NCI-H1105 treated with DMSO at 0.1 percent for 48 hours (cell line): ENCODE measurements at places on chromosomes 3 and 15.

DNA sequence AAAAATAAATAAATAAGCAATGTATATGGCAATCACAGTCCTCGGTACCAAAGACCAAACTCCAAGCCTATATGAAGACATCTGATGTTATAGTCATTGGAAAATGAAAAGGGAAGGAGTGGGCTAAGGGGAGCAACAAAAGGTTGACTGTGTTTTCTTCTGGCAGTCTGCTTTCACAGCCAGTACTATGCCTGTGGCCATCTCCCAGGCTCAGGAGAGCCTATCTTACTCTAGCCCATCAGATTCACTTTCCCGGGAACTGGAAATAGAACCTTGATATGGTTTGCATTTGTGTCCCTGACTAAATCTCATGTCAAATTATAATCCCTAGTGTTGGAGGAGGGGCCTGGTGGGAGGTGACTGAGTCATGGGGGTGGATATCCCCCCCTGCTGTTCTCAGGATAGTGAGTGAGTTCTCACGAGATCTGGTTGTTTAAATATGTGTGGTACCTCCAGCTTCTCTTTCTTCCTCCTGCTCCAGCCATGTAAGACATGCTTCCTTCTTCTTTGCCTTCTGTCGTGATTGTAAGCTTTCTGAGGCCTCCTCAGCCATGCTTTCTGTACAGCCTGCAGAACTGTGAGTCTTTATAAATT, 105.3 kb downstream of the PLCH1 start:
- DNase-seq = no peak

DNA sequence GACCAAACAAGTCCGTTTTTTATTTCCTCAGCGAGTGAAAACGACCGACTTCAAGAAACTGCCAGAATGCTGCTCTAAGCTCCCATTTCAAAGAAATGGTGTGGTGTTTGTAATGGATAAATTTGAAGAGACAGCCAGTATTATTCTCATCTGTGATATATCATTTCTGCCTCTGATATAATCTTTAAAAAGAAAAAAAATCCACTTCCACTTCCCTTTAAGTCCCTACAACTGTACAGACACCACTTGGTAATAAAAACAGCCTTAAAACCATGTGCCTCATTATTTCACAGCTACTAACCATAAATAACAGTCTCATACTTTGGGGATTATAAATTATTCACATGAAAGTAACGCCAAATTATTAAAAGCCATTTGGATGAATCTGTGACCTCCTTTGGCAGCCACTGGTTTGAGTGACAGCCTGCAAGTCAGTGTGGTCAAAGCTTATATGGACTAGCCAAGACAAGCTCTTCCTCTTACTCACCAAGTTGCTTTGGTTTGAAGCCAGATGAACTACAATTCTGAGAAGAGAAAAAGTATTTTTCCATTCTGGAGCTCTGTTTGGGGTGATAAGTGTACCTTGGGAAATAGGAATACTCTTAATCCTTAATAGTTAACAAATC, 168.0 kb downstream of the SHOX2 start:
- no peak for DNase-seq

GRCh38 chr3:39269528-39269927, 10.3 kb downstream of the CX3CR1 start:
- DNase-seq = no peak

DNA sequence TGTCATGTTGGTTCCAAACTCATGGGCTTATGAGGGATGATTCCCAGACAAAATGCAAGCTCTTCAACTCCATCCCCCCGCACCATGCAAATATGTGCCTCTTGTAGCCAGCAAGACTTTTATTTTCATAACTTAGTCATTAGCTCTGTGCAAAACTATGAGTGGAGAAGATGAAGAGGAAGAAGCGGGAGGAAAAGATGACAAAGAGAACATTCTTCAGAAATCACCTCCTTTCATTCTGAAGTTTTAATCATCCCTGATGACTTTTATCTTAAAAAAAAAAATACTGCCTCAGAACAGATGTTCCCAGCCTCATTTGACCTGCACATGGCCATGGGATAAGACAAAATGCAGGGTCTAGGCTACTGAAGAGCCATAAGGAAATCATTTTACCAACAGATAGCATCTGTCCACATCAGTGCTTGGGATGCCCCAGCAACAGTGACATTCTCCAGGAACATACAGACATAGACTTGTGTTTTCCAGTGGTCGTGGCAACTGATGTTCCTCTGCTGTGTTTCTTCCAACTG, 145.5 kb downstream of the WNT5A start:
- DNase-seq = no peak

DNA sequence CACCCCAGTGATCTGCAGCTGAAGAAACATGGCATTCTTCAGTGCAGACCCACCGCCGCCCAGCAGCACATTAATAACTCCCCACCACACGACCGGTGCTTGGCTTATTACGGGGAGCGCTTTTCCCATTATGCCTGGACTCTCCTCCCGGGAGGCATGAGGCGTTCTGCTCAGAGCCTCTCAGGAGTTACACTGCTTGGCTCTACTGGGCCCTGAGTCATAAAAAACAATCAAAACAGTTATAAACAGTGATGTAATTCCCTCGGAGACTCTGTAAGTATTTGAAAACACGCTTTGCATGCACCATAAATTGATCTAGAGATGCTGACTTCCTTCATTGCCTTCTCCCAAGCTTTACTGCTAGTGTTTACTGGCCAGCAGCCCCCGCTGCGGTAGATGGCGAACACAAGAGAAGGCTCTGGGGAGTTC, 77.1 kb upstream of the SNRPA1 start:
- no peak for DNase-seq

GRCh38 chr3:174862101-174862500, 3.0 kb downstream of the NAALADL2 start:
- DNase-seq = peak; percentile 45

- no peak for DNase-seq
These were observed 181.4 kb downstream of the TLE3 start for GRCh38 chr15:69916169-69916785.

- DNase-seq = no peak
These were observed 121.0 kb downstream of the GREM1 start for GRCh38 chr15:32838820-32839219.

GRCh38 chr3:42546691-42547213, 35.0 kb downstream of the SEC22C start:
- no peak for DNase-seq

- no peak for DNase-seq
These were observed 465.8 kb upstream of the ROBO1 start for GRCh38 chr3:80233576-80233975.

DNA sequence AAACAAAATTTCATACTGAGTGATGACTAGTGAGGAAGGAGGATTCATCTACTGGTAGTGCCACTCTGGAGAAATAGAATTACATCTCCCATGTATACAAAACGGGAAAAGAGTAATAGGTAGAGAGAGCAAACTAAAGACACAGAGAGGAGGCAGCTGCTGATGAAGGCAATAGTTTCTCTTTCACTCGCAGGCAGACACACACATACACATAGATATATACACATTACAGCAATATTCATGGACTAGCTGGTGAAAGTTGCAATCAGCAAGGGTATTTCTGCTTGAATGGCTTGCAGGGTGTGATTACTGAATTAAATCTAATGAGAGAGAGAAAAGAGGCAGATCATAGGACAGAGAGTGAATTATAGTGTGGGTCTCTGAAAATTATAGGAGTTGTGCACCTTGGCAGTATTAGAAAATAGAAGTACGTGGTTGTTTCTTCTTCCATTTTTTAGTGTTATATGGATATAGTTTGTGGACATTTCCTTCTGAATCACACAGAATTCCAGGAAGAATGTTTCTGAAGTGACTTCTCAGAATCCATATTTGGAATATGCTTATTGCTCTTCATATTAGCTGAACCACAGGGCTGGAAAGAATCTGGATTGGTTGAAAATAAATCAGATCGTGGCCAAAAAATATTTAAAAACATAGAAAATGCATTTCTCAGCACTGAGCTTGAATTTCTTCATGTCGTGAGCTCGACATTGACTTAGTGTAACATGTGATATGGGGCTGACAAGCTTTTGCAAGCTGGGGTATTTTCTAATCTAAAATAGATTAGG, 991.2 kb downstream of the TUSC7 start:
- no peak for DNase-seq

DNA sequence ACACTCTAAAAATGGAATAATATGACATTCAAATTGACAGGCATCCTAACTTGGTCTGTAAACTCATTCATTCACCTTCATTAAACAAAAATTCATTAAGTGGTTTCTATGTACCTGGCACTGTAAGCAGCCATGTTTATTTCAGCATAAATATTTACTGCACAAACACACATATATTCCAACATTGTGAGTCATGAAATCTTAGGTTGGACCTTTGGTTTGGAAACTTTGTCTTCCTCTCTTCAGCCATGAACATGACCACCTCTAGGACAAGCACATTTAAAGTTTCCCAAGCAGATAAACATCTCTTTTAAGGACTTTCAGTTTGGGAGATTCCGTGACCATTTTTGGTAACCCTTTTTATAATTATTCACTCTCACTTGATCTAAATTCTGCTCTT, 131.8 kb downstream of the TPRG1 start:
- no peak for DNase-seq

DNA sequence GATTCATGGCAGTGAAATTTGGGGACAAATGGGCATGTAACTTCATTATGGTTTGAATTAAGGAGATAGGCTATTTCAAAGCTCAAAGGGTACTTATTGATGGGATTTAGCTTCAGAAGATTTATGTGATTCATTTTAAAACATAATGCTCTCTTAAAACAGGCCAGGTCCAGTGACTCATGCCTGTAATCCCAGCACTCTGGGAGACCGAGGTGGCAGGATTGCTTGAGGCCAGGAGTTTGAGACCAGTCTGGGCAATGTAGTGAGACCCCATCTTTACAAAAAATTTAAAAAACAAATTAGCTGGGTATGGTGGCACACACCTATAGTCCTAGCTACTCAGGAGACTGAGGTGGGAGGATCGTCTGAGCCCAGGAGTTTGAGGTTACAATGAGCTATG, 11.5 kb downstream of the THAP10 start:
- DNase-seq = no peak

GRCh38 chr3:74119221-74119620, 494.5 kb upstream of the PDZRN3 start:
- no peak for DNase-seq

- no peak for DNase-seq
These were observed 66.6 kb upstream of the TBC1D5 start for GRCh38 chr3:17808994-17809393.

- no peak for DNase-seq
These were observed 36.1 kb downstream of the PBRM1 start for GRCh38 chr3:52649461-52650210.

GRCh38 chr3:25558121-25558520, 106.6 kb downstream of the TOP2B start:
- DNase-seq = no peak

DNA sequence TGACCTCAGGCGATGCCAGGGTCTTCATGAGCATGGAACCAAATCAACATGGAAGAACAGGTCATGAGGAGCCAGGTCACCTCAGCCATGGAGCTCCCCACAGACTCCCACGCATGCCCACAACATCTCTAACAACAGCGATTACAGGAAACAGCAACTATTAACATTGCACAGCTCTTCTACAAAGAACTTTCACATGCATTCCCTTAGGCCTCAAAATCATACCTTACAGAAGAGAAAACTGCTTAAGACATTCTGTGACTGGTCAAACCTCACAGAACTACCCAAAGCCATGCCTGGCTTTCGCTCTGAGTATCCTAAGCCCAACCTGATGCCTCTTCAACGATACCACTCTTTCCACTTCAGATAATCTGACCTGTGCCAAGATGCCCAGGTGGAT, 117.8 kb downstream of the OXNAD1 start:
- DNase-seq = no peak

- DNase-seq = peak; percentile 46
These were observed 612 bp downstream of the UBA5 start for GRCh38 chr3:132660811-132661070.

GRCh38 chr3:172518929-172519640, 4.1 kb downstream of the TNFSF10 start:
- no peak for DNase-seq

GRCh38 chr3:45029661-45030060, 3.6 kb downstream of the CLEC3B start:
- DNase-seq = no peak

DNA sequence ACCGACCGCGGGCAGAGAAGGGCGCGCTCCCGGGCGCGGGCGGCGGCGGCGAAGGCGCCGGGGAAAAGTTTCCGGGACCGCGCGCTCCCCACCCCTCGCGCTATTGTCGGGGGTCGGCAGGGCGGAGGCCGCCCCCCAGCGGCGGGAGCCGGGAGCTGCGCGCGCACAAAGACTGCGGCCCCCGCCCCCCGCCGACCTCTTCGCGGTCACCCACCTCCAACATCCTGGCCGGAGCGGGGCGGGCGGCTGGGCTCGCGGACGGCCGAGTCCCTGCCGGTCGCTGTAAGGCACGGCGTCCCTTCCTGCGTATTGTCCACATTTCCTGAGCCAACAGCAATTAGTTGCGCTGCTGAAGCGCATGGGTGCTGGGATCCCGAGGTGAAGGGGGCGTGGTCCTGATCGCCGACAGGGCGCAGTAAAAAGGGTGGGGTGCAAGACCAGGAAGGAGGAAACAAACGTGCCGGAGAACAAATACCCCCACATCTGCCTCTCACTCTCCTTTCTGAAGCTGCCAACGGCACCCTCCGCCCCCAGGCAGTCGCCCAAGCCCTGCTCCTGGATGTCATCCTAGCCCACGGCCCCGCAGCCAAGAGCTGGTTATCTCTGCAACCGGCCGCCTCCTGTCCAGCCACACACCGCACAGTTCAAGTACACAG, at the start of gene TMEM44:
TSS of gene TMEM44 (minus strand) at position 71 of the 656 bp plus-strand sequence. CDS start 204 bp downstream, outside the sequence.
- DNase-seq = peak; percentile 82

DNA sequence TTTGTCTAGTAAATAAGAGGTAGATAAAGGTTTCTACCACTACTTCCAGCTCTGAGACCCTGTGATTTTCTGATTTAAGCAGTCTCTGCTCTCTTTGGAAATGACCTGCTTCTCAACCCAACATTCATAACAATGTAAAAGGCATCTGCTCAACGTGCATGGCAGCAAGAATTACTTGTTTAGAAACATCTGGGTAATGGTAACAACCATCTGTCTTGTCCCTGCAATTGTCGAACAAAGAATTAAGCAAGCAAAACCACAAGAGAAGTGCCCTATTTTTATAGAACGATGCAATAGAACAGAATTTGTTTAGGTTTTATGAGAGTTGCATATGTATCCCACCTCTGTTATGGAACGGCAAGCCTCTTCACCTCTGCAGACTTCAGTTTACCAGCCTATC, 7.1 kb upstream of the FSIP1 start:
- no peak for DNase-seq

DNA sequence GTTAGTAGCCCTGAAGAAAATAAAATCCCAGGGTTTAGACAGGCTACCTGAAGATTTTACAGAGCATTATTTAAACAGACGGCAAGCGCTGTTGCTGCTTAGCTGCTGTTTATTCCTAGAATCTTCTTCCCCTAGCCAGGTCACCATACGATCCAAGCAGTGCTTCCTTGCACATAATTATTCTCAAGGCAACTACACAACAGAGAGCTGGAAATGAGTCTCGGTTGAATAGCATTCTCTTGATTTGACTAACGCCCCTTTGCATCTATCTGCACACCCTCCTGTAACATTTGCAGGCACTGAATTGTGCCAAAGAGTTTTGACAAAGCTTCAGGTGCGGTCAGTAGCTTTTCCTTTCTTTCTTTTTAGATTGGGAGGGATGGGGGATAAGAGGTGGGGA, 564.4 kb downstream of the TBL1XR1 start:
- DNase-seq = no peak
